ENCODE measurements at places on chromosomes 1 and 21. TPM values are rescaled to one million over a fixed set of nuclear protein-coding genes. Genes with fewer than 3 reads are reported as not detected.
A peak's percentile ranks its signal among the peaks of the same experiment; 100 is the strongest.

GRCh38 chr1:111769517-111770146, 13.9 kb downstream of the DDX20 start:
- peak; percentile 53 for DNase-seq

GRCh38 chr1:234324821-234325220, 48.4 kb upstream of the COA6 start:
- no peak for DNase-seq

GRCh38 chr1:75589637-75590036, 21.3 kb downstream of the SLC44A5 start:
- DNase-seq: no peak

- no peak for DNase-seq
Observed at GRCh38 chr21:18370301-18370700, 33.3 kb downstream of the TMPRSS15 start.

DNA sequence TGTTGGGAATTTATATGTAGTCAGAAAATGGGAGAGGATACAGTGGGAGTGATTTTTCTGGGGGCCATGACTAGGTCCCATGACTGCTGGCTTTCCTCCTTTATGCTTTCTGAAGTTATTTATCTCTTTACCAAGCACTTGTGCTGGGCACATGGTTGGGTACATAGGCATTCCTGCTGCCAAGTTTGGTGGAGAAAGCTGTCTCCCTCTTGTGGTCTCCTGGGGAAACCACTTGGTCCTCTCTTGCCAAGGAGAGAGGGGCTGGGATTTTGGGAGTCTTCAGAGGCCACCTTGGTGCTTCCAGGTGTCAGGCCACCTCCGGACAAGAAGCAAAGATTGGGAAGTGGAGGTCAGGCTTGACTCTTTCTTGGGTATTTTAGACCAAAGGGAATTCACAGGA, 120.2 kb upstream of the KCNE2 start:
- DNase-seq: no peak

DNA sequence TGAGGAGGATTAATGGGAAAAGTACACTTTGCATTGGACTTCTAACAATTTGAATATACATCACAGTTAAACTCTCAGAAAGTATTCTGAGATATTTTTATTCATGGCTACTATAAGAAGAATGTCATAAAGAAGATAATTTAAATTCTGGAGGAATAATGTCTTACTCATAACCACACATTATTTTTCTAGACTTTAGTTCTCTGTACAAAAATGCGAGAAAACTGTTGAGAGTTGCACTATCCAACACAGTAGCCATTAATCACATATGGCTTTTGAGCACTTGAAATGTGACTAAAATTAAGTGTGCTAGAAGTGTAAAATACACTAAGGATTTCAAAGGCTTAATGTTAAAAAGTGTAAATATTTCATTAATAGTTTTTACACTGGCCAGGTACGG, 53.8 kb downstream of the CRB1 start:
- no peak for DNase-seq

DNA sequence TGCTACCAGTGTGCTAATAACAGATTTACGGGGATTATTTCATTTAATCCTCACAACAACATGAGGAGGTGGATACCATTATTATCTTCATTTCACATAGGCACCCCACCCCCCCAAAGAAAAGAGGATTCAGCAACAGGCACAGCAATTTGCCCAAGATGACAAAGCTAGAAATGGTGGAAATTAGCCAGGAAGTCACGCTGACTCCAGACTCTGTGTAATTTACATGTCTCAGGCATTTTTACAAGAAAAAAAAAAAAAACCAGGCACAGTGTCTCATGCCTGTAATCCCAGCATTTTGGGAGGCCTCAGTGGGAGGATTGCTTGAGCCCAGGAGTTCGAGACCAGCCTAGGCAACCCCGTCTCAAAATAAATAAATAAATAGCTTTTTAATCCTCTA, 37.5 kb upstream of the PRDM2 start:
- DNase-seq: no peak

GRCh38 chr1:91725989-91726721, 159.8 kb downstream of the TGFBR3 start:
- no peak for DNase-seq

The AMY1B gene
- not detected for polyA plus RNA-seq

The C1orf116 gene
- polyA plus RNA-seq: 19.9 TPM

The KRTAP7-1 gene
- not detected for polyA plus RNA-seq

The C1orf115 gene
- polyA plus RNA-seq: 27.8 TPM

All from right renal pelvis (tissue), 4 donors.